Activated CD8-positive, alpha-beta T cell treated with anti-CD3 and anti-CD28 coated beads, Interleukin-2, amount 10 ng/mL, durations not matched to agents 7 days and 5 days (primary cell): ENCODE measurements at places on chromosomes 16 and 17. TPM values are rescaled to one million over a fixed set of nuclear protein-coding genes. Genes with fewer than 3 reads are reported as not detected.
A peak's percentile ranks its signal among the peaks of the same experiment; 100 is the strongest.

- no peaks in the 10 kb centered on the region for H3K36me3 ChIP-seq
- no peak for DNase-seq
- H3K27me3 ChIP-seq = no peaks in the 10 kb centered on the region
- no peak overlapping the region for H3K27ac ChIP-seq
- H3K4me1 ChIP-seq = no peaks in the 10 kb centered on the region
Observed at GRCh38 chr17:41618341-41619035, 5.9 kb downstream of the KRT17 start.

DNA sequence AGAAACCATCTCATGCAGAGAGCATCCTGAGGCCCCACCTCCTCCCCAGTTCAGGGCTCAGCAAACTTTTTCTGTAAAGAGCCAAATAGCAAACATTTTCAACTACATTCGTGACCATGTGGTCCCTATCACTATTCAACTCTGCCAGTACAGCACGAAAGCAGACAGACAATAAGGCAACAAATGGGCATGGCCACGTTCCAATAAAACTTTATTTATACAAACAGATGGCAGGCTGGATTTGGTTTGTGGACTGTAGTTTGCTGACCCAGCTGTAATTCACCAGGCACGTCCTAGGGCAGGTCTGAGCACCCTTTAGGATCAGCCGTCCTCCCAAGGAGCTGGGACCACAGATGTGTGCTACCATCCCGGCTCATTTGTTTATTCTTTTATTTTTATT is 27.1 kb upstream of the GPRC5C start:
- peaks cover 8% of the 10 kb centered on the region for H3K27me3 ChIP-seq
- peaks cover under 1% of the 10 kb centered on the region for H3K4me1 ChIP-seq
- no peak for DNase-seq
- H3K27ac ChIP-seq = no peak overlapping the region

DNA sequence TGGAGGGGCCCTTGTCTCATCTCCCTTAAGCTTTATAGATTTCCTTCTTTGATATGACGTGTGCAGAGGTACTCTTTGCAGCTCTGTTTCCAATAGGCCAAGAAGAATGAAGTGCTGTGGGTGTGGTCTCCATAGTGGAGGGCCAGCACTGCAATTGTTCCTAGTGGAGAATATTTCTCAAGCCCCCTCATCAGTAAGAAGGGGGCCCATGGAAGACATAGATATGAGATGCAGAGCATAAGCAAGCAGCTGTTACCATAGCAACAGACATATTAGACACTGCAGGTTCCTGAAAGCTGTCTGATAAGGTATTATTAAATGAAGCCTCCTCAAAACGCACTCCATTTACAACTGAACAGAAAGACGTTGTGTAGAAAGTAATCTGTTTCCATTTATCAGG is 240.7 kb downstream of the ZFHX3 start:
- H3K4me3 ChIP-seq = no peak overlapping the region
- DNase-seq = no peak
- H3K4me1 ChIP-seq = no peaks in the 10 kb centered on the region

GRCh38 chr17:14776791-14777190 is 475.9 kb downstream of the HS3ST3B1 start:
- no peaks in the 10 kb centered on the region for H3K36me3 ChIP-seq
- no peaks in the 10 kb centered on the region for H3K4me1 ChIP-seq
- H3K4me3 ChIP-seq = no peak overlapping the region
- H3K27ac ChIP-seq = no peak overlapping the region
- DNase-seq = no peak

- H3K27ac ChIP-seq = no peak overlapping the region
- no peaks in the 10 kb centered on the region for H3K4me1 ChIP-seq
- no peak overlapping the region for H3K4me3 ChIP-seq
- H3K27me3 ChIP-seq = no peaks in the 10 kb centered on the region
- no peaks in the 10 kb centered on the region for H3K36me3 ChIP-seq
Observed at GRCh38 chr17:13281626-13282025, 263.8 kb upstream of the ELAC2 start.

DNA sequence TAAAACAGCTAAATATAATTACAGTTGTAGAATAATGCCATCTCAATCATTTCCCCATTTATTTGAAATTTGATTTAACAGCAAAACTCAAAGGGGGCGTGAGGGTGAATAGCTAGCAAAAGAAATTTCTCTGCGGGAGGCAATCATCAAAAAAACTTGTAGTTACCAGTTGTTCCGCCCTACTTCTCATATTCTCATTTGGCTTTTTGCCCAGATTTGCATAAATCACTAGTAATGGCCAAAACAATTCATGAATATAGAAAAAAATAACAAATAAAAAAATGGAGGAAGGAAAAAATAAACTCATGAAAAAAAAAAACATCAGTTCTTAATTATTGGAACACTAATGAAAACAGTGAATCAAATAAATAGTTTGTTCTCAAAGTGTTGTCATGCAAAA is 722.6 kb upstream of the KIF2B start:
- H3K27ac ChIP-seq = no peak overlapping the region
- H3K27me3 ChIP-seq = no peaks in the 10 kb centered on the region
- no peak overlapping the region for H3K4me3 ChIP-seq
- no peak for DNase-seq

DNA sequence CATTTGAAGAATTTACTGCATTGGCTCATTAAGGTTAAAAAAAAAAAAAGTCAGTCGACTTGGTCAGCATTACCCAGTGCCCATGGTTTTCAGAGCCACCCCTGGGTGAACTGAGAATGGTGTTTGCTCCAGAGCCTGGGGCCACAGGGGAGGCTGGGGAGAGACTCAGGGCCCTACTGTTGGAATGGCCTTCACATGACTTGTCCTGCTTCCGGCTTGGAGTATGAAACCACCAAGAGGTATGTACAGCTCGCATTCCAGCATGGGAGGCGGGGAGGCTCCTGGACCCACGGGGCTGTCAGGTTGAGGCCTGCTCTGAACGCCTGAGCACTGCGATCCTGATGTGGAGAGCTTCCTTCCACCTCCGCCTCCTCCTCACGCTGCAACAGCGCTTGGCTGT is 36.8 kb downstream of the MSI2 start:
- peaks cover 38% of the 10 kb centered on the region for H3K4me1 ChIP-seq
- no peak for DNase-seq
- no peak overlapping the region for H3K27ac ChIP-seq
- no peaks in the 10 kb centered on the region for H3K27me3 ChIP-seq

DNA sequence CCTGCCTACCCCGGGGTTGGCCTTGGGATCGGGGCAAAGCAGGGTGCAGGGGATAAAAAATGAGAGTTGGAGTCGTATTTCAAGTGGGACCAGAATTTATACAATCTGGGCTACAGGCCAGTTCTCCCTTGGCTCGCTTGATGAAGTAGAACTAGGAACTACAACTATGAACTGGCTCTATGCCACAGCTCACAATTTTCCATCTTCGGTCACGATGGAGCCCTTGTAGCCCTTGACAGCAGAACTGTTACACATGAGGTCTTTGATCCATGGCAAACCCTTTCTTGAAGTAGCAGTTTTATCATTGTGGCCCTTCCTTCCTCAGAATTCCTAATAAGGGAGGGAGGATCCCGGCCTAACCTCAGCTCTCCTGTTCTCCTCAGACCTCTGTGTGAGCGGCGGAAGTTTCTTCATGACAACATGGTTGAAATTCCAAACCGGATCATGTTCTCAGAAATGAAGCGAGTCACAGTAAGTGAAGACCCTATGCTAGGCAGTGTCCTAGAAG is 17.1 kb downstream of the LIG3 start:
- no peak overlapping the region for H3K27ac ChIP-seq
- no peak for DNase-seq
- no peaks in the 10 kb centered on the region for H3K27me3 ChIP-seq
- H3K4me1 ChIP-seq = peaks cover 19% of the 10 kb centered on the region

DNA sequence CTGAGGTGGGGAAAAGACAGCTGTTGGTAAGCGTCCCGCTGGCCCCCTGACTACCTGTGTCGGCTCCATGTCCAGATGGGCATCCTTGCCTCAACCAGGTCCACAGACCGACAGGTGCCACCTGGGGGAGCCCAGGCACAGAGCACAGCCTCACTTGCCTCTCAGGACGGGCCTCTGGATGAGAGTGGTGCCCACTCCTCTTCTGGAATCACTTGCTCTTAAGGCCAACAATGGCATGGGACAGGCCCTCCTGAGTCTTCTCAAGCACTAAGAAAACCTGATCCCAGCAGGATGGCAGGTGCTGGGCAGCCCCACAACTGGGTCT is 17.2 kb downstream of the SLC16A3 start:
- H3K4me3 ChIP-seq = peak overlapping the region; percentile 5
- H3K27me3 ChIP-seq = no peaks in the 10 kb centered on the region
- peak overlapping the region; percentile 80 for H3K27ac ChIP-seq

Gene TMEM219
- 61.0 TPM for total RNA-seq

Gene ACSM2A
- total RNA-seq = not detected

Gene UTS2R
- total RNA-seq = not detected

Gene COPZ2
- 5.1 TPM for total RNA-seq

Gene MILR1
- 1.7 TPM for total RNA-seq

Gene SYT17
- total RNA-seq = not detected

Gene XYLT2
- total RNA-seq = 24.7 TPM

Gene IRX5
- not detected for total RNA-seq

Gene PLEKHH3
- 0.79 TPM for total RNA-seq

Gene RAC3
- total RNA-seq = 13.1 TPM
